Activated CD8-positive, alpha-beta memory T cell treated with anti-CD3 and anti-CD28 coated beads, Interleukin-2, amount 50 U/mL, for 4 hours (primary cell): ENCODE measurements at places on chromosomes 13 and 19.

- DNase-seq, result no peak
These were observed 24.1 kb upstream of the CASP14 start for GRCh38 chr19:15025217-15025616.

GRCh38 chr13:99911965-99912566 is 59.5 kb downstream of the ZIC5 start:
- DNase-seq, result no peak

- no peak for DNase-seq
These were observed 3.4 kb downstream of the SF3A2 start for GRCh38 chr19:2239771-2240770.

GRCh38 chr13:75904012-75904411 is 267.9 kb downstream of the LMO7 start:
- no peak for DNase-seq

DNA sequence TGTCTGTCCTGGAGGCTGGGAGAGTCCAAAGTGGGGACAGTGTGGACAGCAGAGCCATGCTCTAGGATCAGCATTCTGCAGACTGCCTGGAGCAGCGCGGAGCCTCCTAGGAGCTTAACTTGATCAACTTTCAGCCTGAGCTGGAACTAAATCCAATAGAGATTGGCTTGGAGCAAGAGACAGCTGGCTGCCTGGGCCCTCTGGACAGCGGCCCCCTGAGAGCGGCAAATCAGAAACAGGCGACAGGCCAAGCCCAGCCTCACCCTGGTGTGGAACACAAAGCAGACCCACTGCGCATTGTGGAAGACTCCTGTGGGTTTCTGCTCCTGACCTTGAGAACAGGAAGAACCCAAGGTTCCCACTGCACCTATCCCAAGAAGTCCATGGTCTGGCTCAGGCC is 462.2 kb downstream of the TSHZ3 start:
- no peak for DNase-seq

- no peak for DNase-seq
These were observed 503.1 kb downstream of the FOXO1 start for GRCh38 chr13:40163066-40164000.
